Stimulated activated CD4-positive, alpha-beta T cell treated with anti-CD3 and anti-CD28 coated beads, Interleukin-4, amount 100 ng/mL, for 48 hours (primary cell): ENCODE measurements at places on chromosomes 13 and 19.

- DNase-seq = no peak
Measured at GRCh38 chr19:46571495-46571894, 29.6 kb upstream of the CALM3 start.

GRCh38 chr19:23992348-23992747 lies 77.7 kb downstream of the ZNF726 start:
- no peak for DNase-seq

DNA sequence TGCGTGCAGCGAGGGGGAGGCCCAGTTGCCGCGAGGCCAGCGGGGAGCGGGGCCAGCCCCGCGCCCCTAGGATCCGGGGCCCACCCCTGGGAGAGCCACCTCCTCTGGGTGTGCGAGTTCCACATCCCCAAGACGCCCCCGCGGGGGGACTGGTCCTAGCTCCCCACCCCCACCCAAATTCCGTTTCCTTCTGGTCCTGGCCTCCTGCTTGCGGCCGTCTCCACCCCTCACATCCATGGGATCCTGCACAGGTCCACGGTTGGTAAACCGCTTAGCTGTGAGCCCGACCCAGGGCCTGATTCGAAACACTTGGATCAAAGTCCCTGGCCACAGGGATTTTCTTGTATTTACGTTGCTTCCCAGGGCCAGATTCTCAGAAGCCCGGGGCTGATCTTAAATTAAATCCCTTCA lies 324 bp upstream of the FBXO17 start:
- DNase-seq = no peak

- DNase-seq = no peak
Measured at GRCh38 chr19:38199340-38199739, 24.7 kb downstream of the DPF1 start.

- DNase-seq = no peak
Measured at GRCh38 chr13:79427265-79427664, 21.2 kb upstream of the RBM26 start.

GRCh38 chr19:14089662-14090508 lies 666 bp downstream of the SAMD1 start:
- DNase-seq = no peak

GRCh38 chr13:85379433-85379832 lies 419.8 kb downstream of the SLITRK6 start:
- DNase-seq = no peak

DNA sequence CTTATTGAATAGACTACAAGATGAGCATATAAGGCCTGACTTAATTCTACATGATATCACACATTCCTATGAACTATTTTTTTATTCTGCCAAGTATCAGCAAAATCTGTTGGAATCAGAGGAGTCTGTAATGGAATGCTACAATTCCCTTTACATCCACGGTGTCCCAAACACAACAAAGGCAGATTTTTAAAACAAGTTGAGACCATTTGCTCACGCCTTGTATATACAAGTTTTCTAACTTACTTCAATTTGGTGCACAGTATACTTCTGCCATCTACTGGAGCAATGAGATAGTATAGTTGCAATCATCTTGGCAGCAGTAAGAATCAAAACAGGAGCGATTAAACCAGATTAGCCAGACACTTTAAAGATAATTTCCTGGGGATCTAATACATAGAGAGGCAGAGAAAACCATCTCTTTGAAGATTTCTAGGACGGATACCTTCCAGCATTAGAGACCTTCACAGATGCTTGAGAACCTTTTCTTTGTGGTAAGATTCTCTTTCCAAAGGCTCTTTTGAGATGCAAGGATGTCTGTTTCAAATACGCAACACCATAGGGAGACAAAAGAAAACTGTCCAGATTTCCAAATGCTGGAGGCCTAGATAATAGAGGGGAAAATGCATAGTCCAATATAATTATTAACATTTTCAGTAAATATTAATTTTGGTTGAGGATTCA lies 302.0 kb upstream of the MIR17HG start:
- DNase-seq = no peak

DNA sequence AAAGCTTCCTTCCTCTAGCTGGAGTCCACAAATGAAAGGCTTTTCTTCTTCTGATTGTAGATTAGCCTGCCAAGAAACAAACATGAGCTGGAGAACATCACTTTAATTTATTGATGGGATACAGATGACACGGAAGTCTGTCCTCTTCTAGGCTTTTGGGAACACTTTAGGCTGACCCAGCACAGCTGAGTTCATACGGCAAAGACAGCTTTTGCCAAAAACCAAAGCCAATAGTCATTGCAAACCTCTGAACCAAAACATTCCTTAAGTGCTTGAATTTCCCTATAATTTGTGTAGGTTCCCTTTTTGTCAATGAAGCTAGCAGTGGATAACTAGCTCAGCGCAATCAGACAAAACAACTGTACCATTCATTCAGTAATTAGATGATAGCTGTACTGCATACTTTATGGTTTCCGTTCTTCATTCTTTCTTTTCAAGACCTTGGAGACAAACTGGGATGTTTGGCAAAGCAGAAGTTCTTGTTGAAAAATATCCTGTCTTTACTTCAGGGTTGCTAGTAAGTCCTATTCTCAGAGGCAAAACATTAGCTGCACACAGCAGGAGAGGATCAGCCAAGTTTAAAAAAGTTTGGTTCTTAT lies 95.7 kb upstream of the SPRY2 start:
- DNase-seq = no peak

- no peak for DNase-seq
Measured at GRCh38 chr19:44765033-44765948, 12.4 kb upstream of the CBLC start.

- peak; percentile 20 for DNase-seq
Measured at GRCh38 chr19:47315125-47315821, 5.6 kb downstream of the C5AR1 start.

DNA sequence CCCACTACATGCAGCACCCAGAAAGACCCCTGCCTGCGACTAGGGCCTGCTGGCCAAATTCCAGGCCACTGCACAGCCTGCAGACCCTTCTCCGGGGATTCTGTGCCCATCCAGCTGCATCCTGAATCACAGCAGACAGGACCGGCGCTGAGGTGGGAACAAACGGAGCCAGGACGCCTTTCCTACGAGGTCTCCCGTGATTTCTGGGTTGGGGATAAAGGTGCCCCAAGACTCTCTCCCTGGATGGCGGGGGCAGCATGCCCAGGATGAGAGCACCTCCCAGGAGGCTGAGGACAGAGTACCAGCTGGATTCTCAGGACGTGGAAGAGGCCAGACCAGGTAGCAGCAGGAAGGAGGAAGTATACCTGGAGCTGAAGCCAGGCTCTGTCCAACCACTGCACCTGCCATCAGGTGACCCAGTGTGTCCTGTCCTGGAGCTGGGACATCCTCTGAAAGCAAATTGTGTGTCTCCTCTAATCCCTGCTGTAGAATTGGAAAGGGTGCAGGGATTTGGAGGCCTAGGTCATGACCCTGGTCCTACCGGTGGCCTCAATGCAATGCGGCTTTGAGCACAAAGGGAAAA lies 3.4 kb upstream of the FUT5 start:
- DNase-seq = no peak

DNA sequence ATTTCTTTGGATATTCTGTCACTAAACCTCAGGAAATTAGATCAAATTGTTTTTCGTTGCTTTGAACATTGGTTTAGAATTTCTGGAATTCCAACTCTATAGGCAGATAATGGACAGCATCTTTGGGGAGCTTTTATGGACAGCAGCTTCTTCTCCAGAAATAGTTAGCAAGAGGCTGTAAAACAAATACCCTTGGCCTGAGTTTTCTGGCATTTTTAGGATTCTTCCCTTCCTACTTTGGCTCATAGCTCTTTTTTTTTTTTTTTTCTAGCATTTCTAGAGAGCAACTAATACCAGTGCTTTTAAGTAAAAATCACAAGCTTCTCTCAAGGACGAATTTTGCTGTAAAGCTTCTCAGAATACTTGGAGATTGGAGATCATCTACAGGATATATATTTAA lies 169.8 kb upstream of the SPRY2 start:
- no peak for DNase-seq

GRCh38 chr19:53055117-53055516 lies 10.6 kb downstream of the ERVV-2 start:
- no peak for DNase-seq

- no peak for DNase-seq
Measured at GRCh38 chr13:76175961-76176725, 540.0 kb downstream of the LMO7 start.

DNA sequence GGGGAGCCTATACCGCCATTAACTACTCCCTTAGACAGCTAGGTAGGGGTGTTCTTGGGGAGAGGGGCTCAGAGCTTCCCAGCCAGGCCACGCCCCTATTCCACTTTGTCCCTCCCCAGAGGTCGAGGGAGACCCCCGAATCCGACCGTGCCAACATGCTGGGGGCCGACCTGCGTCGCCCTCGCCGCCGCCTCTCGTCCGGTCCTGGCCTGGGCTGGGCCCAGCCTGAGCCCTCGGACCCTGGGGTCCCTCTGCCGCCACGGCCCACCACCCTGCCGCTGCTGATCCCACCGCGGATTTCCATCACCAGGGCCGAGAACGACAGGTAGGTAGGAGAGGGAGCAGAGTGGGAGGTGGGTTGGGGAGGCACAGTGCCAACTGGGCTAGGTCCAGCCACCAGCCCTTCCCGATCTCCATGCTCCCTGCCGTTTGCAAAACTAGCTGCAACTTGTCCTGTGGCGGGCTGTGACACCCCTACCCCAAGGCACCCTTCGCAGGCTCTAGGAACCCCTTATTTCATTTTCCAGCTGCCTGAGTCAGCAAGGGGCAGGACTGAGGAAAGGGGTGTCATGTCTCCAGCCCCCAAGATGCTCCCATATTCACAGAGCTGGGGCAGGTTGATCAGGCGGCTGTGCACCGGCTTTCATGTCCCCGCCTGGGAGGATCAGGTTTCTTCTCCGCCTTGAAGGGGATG lies 2.6 kb upstream of the PDE4A start:
- no peak for DNase-seq

GRCh38 chr19:46901701-46902401 lies 41.1 kb downstream of the ARHGAP35 start:
- DNase-seq = no peak

GRCh38 chr19:43560687-43561086 lies 14.6 kb downstream of the XRCC1 start:
- no peak for DNase-seq

DNA sequence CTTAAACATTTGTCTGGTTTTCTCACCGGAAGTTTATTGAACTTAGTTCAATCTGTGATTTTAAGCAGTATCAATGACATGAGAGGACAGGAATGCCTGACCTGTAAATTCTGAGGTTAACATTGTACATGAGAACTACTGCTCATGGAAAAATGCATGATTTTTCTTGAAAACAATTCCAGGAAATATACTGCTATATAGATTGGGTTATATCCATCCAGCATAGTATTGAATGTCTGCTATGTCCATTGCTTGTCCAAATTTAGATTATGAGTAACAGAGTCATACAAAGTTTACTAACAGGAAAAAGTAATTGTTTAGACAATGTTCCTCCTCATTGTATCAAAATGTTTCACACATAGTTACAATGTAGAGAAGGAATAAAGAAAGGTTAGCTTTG lies 606.8 kb downstream of the DACH1 start:
- no peak for DNase-seq

- no peak for DNase-seq
Measured at GRCh38 chr13:76307142-76307541, 579.1 kb downstream of the KCTD12 start.

DNA sequence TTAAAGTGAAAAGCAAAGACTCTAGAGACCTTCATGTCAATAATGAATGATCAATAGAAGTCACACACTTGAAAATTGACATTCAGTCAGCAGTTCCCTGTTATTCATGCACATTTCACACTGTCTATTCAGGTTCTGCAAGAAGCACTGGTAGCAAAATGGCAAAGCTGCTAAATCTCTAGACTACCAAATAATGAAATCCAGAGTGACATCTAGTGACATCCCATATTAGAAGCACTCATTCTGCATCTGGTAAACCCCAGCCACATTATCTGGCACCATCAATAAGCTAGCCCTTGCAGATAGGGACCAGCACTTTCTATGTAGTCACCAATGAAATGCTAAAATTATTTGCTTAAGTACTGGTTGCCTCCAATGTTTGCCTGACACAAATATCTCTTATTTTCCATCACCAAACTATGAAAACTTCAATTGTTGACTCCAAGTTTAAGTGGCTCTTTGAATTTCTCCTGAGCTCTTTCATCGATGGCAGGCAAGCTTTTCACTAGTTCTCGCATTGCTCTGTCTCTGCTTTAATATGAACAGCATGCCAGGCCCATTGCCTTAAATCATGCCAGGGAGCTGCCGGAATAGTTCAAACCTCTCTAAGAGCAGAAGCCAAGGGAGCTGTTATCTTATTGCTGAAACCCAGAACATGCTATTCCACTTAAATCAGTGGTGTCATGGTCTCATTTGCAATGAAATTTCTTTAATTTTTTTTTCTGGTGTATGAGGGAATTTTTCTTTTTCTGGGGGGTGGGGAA lies 409.9 kb downstream of the MZT1 start:
- no peak for DNase-seq

DNA sequence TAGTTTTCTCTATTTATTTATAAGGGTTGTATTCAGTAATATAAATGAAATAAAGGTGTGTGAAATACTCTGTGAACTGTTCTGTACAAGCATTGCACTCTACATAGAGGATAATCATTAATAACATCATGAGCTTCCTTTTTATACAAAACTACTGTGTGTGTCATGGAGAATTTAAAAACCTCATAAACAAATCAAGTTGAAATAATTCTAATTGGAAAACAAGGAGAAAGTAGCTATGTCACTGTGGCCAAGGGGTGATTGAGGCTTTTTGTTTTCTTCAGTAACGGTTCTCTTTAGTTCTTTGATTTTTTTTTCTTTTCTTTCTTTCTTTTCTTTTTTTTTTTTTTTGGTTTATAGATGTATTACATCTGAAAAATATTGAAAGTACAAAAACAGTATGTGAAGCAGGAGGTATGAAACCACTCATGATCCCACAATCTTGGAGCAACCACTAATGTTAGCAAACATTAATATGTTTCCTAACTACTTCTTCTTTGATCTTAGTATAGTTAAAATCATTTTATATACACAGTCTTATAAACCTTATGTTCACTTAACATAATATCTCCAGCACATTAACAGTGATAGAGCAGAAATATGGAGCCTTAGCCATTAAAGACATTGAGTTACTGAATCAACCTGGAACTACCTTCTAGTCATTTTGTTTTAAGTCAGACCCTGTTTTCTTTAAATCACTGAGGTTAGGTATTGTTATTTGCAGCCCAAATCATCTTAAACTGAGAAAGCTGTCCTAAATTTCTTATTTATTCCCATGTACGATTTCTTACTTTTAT lies 45.4 kb downstream of the WDFY2 start:
- DNase-seq = no peak

- DNase-seq = no peak
Measured at GRCh38 chr13:79585033-79585432, 104.1 kb downstream of the NDFIP2 start.
